ENCODE measurements at places on chromosomes 5 and 9. TPM values are rescaled to one million over a fixed set of nuclear protein-coding genes. Genes with fewer than 3 reads are reported as not detected.

The FAXDC2 gene
- 4.4 TPM for polyA plus RNA-seq

The FOCAD gene
- 6.3 TPM for polyA plus RNA-seq

The DCTN4 gene
- polyA plus RNA-seq = 28.8 TPM

The FGF18 gene
- 0.29 TPM for polyA plus RNA-seq

All from psoas muscle (tissue), 8 donors.